ENCODE measurements at places on chromosomes 16 and 17.

GRCh38 chr17:12107905-12108304 is 87.2 kb downstream of the MAP2K4 start:
- no peak for DNase-seq

GRCh38 chr17:28827672-28828071 is 14.9 kb downstream of the FAM222B start:
- no peak for DNase-seq

GRCh38 chr17:61057257-61057656 is 342.4 kb upstream of the TBX2 start:
- no peak for DNase-seq

DNA sequence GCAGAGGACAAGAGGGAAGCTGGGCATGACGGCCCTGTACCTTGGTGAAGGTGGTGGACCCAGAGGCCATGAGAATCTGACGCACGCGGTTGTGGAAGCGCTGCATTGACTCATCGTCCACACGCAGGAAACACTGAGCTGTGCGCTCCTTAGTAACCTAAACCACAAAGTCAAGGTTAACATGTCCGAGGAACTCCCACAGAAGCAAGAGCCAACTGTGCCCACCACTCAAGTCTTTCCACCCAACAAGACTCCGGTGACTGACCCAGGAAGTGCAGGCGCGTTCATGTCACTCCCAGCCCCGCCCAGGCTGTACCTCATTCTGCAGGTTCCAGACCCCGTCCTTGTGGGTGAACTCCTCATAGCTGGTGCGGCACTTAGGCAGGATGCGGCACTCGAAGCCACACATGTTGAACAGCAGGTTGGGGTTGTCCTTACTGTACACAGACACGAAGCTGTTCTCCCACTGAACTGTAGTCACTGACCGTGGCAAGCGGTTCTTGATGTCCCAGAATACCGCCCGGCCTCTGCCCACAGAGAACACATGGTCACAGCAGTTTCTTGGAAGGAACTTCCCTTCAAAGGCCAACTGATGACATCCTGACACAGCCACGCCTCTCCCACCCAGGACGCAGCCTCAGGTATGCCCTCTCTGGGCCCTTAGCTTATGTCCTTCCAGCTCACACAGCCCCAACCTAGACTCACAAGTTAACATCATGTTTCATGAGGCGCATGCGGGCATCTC is 11.5 kb downstream of the PRPF8 start:
- DNase-seq, result no peak

GRCh38 chr16:81484908-81485624 is 40.5 kb downstream of the CMIP start:
- DNase-seq, result no peak

DNA sequence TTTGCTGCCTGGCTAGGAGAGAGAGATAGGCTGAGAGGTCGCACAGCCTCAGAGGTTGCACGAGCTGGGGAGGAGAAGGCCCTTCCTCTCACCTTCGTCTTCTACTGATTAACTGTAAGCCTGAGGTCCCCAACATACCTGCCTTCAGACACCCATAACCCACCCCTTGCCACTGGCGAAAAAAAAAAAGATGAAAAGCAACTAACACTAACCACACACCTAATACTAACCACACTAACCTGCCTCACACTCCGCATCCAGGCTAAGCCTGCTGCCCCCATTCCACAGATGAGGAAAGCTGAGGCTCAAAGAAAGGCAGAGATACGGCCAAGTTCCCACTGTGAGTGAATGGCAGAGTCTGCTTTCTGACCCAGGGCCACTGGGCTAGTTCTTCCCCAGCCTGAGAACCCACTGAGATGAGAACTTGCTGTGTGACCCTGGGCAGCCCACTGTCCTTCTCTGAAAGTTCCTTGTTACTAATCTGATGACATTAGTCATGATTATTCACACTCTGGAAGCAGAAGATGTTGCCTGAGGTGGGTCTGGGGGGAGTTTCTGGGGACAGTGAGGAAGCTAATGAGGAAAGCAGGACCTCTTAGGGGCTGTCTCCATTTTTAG is 4.6 kb downstream of the IL21R start:
- DNase-seq, result no peak

- no peak for DNase-seq
Observed at GRCh38 chr17:2977157-2977556, 86.2 kb downstream of the OR1D5 start.

DNA sequence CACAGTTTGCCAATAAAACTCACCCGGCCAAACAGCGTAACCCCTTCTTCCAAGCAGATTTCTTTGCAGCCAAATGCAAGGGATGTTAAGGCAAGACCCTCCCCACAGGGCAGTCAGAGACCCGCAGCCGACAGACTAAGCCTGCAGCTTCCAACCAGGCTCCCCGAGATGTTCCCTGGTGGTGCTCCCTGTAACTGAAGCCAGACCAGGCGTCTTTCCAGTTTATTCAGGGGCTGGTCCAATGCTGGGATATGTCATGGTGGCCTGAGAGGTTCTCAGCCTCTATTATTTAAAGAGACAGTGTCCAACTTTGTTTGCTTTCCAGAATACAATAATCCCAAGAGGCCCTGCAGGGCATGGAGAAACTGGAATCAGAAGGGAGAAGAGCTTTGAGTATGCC is at the start of gene PMP22:
Gene PMP22 (minus strand): TSS at position 196 of the 400 bp plus-strand sequence. CDS start 4,599 bp downstream, outside the sequence.
- DNase-seq, result no peak

GRCh38 chr16:60485872-60486489 is 1550.3 kb downstream of the CDH8 start:
- no peak for DNase-seq

- no peak for DNase-seq
Observed at GRCh38 chr16:27214084-27214961, 11.0 kb downstream of the KDM8 start.

GRCh38 chr16:56616608-56617211 is 8.3 kb downstream of the MT2A start:
- DNase-seq, result no peak

DNA sequence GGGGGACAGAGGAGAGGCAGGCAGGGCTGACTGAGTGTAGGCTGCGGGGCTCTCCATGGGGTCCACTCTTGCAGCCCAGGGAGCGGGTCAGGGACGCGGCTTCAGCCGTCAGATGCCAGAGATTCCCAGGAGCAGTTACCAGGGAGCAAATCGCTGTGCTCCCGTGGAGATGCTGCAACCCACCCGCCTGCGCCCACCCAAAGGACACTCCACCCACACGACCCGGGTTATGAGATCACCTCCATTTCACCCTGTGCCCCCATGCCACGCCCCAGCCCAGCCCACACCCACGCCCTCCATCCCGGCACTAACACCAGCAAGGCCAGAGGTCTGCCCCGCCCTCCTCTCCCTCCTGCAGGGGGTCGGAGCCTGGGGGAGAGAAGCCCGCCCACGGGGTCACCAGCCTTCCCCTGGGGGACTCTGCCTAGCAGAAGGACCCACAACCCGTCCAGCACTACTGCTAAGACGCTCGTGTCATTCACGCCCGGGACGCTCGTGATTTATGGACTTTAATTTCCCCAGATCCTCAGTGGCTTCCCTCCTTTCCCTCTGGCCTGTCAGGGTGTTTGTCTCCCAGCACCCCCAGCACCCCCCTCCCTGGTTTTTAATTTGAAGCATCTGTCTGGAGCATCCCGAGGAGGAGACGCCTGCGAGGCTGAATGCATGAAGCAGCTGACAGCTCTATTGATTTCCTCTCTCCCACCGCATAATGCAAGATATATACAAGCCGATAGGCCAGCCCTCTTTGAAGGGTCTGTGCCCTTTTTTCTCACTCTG is 6.7 kb upstream of the RPL38 start:
- no peak for DNase-seq

- no peak for DNase-seq
Observed at GRCh38 chr17:67365738-67366192, 612 bp downstream of the PSMD12 start.

DNA sequence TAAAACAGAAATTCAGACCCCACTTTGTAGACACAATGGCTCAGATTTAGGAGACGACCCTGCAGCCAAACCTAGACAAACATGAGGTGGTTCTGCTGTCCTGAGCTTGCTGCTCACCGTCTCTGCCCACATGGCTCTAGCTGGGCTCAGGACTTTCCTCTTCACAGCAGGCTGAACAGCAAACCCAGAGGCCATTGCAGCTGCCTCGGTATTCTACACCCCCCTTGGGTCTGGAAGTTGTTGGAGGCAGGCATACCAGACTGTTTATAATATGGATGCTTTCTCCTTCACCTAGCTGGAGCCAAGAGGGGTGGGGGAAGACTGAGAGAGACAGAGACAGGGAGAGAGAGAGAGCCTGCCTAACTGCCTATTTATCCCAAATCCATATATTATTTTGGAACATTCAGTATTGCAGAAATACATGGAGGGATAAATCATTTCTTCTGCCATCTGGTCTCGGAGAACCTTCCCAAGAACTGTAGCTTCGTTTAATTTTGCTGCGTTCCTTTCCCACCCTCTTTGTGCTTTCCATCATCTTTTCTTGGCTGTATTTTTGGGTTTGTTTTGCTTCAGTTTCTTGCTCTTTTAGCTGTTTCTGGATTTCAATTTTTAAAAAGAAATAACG is 628.2 kb upstream of the RBFOX1 start:
- DNase-seq, result no peak

- peak; percentile 14 for DNase-seq
Observed at GRCh38 chr17:6534846-6535514, 21.4 kb downstream of the PITPNM3 start.

DNA sequence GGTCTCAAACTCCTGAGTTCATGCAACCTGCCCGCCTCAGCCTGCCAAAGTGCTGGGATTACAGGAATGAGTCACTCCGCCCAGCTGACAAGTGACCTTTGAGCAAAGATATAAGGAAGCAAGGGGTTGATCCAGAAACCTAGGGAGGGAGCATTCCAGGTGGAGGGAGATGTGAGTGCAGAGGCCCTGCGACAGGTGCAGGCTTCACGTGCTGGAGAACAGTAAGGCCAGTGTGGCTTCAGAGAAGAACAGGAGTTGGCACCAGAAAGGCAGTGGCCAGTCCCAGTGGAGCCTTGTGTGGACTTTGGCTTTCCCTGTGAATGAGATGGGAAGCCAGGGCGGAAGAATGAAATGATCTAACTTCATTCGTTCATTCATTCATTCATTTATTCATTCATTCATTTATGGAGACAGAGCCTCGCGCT is 73.6 kb upstream of the HAS3 start:
- no peak for DNase-seq

- DNase-seq, result no peak
Observed at GRCh38 chr16:60811657-60812056, 1224.6 kb downstream of the CDH8 start.

DNA sequence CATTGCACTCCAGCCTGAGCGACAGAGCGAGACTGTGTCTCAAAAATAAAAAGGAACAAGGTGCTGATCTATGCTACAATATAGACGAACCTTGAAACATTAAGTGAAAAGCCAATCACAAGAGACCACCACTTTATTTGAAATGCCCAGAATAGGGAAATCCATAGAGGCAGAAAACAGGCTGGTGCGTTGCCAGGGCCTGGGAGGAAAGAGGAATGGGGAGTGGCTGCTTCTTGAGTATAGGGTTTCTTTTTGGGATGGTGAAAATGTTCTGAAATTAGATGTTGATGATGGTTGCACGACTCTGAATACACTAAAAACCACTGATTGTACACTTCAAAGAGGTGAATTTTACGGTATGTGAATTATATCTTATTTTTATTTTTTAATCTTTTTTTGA is 20.3 kb upstream of the GLIS2 start:
- no peak for DNase-seq

GRCh38 chr16:29820730-29821642 is 724 bp downstream of the MVP start:
- DNase-seq, result no peak

DNA sequence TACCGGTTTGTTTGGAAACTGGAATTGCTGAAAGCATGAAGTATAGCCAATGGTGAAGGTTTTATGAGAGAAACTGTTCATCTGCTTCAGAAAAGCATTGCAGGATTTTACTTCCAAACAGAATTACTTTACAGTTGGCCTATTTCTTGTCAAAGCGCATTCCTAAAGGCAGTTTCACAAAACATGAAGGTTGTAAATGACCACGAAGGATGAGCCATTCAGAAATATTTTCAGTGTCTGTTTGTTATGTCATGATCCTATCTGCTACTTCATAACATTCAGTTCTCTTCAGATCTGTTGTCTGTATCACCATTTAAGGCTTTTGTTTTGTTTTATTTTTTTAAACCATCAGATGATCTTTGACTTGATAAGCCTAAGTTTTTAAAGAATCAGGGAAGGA is 45.7 kb downstream of the AATF start:
- DNase-seq, result no peak

GRCh38 chr16:85072076-85072860 is 40.0 kb downstream of the CIBAR2 start:
- DNase-seq, result no peak

DNA sequence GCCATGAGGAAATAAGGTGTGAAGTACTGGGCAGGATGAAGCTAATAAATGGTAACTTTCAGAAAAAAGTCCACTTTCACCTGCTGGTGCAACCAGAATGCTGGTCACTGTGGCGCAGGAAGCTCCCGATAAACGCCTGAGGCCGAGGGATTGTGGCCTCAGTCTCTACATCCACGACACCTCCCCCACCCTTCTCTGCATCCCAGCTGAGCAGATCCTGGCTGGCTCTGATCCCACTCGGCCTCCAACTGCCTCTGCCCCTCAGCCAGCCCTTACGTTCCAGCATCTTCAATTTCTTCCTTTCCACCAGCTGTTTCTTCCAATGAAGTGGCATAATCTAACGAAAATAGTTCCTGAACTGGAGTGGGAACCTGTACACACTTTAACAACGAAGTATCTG is 49.5 kb downstream of the COX4I1 start:
- no peak for DNase-seq

- DNase-seq, result peak; percentile 91
Observed at GRCh38 chr16:648781-649589, at the start of gene WDR90. Gene WDR90 (plus strand): TSS chr16:649365. CDS start chr16:649417, 52 bp downstream.

DNA sequence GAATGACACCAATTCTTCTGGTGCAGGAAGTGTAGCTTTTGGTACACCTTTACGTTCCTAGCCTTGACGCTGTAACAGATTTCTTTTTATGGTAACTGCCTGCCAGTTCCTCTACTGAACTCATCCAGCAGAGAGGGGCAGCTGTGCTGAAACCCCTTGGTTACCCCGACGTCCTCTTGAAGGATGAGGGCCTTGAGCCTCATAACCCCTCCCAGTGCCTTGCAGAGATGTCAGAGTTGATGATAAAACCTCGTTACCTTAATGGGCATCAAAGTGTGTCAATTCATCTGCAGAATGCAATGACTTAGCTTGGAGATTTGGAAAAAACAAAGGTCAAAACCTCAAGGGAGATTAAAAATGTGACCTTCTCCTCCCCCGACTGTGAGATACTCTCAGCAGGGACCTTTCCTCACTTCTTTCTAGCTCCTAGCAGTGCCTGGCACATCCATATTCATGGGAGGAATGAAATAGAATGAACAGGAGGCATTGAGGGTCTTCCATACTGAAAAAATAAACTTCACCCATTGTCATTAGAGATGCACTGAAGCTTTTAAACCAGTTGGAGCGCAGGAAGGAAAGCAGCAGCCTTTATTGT is 69.2 kb downstream of the SDR42E1 start:
- DNase-seq, result no peak

GRCh38 chr17:39572121-39572520 is 35.6 kb downstream of the NEUROD2 start:
- DNase-seq, result no peak

Measured in breast epithelium (tissue), 4 donors.